ENCODE measurements at places on chromosomes 7 and 10.

- DNase-seq = no peak
Observed at GRCh38 chr7:27427416-27427815, 184.8 kb downstream of the EVX1 start.

DNA sequence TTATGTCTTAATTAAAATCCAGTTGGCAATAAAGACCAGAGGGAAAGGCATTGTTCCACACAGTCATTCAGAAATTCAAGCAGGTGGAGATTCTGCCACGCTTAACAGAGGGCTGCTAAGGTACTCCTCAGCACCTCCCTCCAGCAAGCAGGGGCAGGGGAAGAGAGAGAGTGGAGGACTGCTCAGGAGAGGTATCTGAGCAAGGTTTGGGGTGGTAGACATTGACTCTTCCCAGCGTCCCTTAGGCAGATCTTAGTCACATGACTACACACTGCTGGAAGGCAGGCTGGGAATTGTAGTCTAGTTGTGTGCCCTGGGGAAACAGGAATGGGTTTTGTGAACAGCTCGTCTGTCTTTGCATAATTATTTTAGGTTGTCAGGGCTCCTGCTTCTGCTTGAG lies 181.6 kb downstream of the NPSR1 start:
- DNase-seq = no peak

DNA sequence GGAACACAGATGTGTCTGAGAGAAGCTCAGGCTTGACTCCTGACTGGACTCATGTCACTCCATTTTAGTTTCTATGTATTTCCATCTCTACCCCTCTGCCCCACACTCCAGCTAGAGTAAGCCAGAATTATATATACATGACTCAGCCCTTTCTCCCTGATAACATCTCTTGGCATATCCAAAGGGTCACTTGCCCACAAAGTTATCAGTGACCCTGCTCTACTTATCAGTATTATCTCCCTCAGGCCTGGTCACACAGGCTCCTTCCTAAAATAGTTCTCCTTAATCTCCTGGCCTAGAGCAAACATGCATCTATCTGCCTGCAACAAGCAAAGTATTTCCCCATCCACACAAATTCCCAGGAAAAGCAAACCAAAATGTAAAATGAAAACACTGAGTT lies 598.3 kb downstream of the SUGCT start:
- peak; percentile 16 for DNase-seq

- no peak for DNase-seq
Observed at GRCh38 chr7:67306331-67306730, 309.7 kb downstream of the TYW1 start.

DNA sequence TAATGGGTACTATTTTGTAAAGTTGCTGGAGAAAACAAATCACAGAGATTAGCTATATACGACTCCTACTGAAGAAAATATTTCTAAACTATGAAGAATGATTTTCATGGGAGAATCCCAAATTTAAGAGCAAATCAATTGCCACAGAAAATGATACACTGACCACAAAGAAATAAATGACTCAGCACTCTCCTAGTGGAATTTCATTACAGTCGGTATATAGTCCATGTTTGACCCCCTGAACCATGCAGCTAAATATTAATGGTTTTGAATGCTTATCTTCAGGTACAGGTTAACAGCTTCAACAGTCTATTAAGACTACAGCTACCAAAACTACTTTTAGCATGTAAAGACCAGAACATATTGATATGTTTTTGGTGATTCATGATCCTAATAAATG lies 65.0 kb downstream of the IDE start:
- DNase-seq = no peak

- peak; percentile 24 for DNase-seq
Observed at GRCh38 chr10:74025380-74025978, 27.6 kb downstream of the VCL start.

DNA sequence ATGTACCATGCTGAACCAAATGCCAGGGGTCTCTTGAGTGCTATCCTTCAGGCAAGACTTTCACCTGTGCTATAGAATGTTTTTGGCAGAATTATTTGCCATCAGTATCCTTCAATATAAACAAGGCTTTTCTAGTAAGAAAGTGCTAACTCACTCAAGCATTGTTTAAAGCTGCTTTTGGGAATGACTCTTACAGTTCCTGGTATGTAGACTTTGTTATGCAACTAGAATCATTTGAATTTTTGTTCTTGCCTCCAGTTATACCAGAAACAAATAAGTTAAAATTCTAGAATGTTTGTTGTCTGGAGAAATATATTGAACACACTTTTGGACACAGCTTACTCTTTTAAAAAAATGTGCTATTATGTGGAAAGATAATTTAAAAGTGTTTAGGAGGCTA lies 39.5 kb upstream of the RTKN2 start:
- no peak for DNase-seq

DNA sequence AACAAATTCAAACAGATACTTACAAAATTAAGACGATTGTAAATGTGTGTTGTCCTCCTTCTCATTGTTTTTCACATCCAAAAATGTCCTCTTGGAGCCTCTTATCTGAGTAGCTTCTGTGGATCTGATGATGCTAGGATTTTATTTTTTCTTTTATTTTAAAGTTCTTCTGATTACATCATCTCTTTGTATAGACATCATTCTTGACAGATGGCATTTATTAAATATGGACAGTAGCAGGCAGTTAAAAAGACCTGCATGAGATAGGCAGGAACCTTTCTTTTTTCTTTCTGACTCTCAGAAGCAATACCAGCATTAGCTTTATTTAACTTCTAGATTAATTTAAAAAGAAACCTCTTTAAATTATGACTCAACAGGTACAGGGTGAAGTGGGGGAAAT lies at the start of gene RPA3:
Gene RPA3 (minus strand): TSS at position 116 of the 400 bp plus-strand sequence. CDS start 78,189 bp downstream, outside the sequence.
- DNase-seq = peak; percentile 18

DNA sequence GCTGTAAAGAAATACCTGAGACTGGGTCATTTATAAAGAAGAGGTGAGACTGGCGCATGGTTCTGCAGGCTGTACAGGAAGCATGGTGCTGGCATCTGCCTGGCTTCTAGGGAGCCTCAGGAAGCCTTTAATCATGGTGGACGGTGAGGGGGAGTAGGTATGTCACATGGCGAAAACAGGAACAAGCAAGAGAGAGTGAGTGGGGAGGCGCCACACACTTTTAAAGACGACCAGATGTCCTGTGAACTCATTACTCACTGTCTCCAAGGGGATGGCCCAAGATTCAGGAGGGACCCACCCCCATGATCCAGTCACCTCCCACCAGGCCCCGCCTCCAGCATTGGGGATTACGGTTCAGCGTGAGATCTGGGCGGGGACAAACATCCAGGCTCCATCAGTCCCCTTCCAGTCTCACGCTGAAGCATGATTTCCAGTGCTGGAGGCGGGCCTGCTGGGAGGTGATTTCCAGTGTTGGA lies 3.2 kb downstream of the ZNF316 start:
- peak; percentile 57 for DNase-seq

DNA sequence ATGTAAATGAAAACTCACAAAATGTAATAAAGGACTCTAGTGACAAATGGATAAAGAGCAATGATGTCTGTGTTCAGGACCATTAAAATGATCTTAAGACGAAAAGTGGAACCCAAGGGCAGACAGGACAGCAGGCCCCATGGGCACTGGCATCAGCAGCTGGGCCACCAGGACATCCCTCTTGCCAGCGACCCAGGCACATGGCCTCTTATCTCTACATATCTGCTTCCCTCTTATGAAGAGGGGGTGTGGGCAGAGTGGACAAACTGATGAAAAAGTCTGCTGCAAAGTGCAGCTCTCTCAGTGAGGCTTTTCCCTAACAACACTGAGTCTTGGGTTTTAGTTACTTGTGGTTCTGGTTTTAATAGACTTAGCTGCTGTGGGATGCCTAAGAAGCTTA lies 44.8 kb upstream of the ANKRD1 start:
- no peak for DNase-seq

- DNase-seq = peak; percentile 33
Observed at GRCh38 chr7:112206991-112207592, 597 bp downstream of the ZNF277 start.

GRCh38 chr7:104934665-104935064 lies 79.3 kb upstream of the KMT2E start:
- no peak for DNase-seq

DNA sequence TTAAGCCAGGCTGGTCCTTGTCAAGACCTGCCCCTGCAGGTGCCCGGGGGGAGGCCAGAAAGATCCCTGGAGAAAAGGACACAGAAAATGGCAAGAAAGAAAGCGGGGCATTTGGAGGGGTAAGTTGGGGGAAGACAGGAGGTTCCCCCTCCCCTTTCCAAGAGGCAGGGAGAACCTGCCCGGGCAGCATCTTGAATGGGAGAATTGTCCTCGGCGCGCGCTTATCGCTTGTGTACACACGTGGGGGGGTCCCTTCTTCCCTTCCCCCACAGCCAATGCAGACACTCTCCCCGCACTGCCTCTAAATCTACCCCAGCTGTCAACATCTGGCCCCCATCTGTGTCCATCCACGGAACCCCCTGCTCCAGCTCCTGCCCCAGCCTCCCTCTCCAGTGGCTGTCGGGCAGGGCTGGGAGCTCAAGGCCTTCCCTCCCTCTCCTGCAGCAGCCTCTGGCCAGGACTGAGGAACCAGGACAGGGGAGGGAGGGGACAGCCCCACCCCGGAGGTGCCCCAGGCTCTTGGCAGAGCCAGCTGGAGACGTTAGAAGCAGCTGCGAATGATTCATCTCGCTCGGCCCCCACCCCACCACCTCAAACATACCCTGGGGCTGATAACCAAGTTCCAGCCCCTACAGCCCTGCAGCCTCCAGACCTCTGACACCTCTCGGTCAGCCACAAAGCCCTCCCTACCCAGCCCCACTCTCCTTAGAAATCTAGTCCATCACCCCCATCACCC lies 25.3 kb downstream of the EPHB4 start:
- DNase-seq = peak; percentile 97

GRCh38 chr7:50706469-50706937 lies 76.2 kb downstream of the GRB10 start:
- no peak for DNase-seq

DNA sequence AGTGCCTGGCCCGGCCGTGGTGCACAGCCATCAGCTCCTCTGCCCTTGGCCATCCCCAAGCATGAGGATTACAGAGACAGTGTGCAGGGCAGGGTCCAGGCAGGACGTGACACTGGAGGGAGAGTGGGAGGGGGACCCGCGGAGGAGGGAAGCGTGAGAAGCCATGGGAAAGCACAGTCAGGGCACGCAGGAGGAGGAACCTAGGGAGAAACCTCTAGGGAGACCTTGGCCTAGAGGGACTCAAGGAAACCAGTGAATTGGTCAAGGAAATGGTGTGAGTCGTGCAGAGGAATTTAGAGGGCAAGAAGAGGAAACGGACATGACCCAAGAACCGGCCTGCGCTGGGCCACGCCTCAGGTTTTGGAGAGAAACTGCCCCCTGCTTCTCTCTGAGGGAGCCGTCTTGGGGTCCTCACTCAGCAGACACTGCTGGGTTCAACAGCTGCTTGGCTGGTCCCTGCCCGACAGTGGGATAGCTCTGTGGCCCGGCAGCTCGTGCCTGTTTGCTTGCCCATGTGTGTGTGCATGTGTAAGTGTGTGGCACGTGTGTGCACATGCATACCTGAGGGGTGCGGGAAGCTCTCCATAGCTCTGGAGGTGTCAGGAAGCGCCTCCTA lies 3.2 kb downstream of the OPN4 start:
- DNase-seq = no peak

DNA sequence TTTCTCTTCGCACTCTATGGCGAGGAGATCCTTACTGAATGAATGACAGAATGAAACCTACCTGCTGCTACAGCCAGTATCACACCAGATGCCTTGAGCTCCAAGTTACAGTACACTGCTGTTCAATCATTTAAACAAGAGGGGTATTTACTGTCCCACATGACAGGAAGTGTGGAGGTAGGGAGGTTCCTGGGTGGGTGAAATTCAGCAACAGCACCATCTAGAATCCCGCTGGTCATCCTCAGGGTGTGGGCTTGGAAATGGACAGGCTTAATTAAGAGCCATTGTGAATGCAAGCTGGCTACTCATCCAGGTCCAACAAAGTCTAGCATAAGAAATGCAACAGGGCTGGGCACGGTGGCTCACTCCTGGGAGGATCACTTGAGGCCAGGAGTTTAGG lies 14.7 kb downstream of the CYTH3 start:
- no peak for DNase-seq

GRCh38 chr10:79055892-79056291 lies 12.9 kb upstream of the ZMIZ1 start:
- DNase-seq = no peak

DNA sequence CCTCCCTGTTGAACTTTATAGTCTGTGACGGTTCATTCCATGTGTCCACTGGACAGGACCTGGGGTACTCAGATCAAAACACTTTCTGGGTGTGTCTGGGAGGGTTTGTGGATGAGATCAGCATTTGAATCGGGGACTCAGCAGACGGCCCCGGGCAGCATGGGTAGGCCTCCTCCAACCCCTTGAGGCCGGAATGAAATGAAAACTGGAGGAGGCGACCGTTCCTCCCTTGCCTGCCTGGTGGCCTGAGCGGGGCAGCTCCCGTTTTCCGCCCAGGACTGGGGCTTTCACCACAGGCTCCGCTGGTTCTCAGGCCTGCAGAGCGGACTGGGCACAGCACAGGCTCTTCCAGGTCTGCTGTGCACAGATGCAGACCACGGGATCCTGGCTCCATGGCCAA lies 247.7 kb downstream of the MAD1L1 start:
- no peak for DNase-seq

- DNase-seq = no peak
Observed at GRCh38 chr7:154450451-154450850, 398.3 kb downstream of the DPP6 start.

DNA sequence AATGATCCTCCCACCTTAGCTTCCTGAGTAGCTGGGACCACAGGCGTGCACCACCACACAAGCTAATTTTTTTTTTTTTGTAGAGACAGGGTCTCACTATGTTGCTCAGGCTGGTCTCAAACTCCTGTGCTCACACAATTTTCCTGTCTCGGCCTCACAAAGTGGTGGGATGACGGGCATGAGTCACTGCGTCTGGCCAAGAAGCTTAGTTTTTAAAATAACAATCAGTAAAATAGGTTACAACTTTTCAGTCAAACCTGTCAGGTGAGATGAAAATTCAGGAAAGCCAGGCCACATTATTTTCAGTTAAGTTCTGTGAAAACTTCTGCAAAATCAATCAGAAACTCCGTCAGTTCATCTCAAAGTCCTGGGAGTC lies 55.4 kb downstream of the FAM241B start:
- no peak for DNase-seq

- no peak for DNase-seq
Observed at GRCh38 chr7:20033621-20034400, 183.4 kb downstream of the MACC1 start.

GRCh38 chr7:6619961-6620360 lies 4.6 kb downstream of the ZNF853 start:
- DNase-seq = no peak

- DNase-seq = no peak
Observed at GRCh38 chr10:74924251-74924963, 98.0 kb downstream of the KAT6B start.

All from OCI-M1 (cell line).